Nucleus accumbens (tissue), 56 donors: ENCODE measurements at places on chromosomes 3 and 15.

- DNase-seq, result no peak
Observed at GRCh38 chr3:31449318-31449717, 83.4 kb upstream of the STT3B start.

- DNase-seq, result no peak
Observed at GRCh38 chr3:120410116-120410515, 40.7 kb downstream of the FSTL1 start.

DNA sequence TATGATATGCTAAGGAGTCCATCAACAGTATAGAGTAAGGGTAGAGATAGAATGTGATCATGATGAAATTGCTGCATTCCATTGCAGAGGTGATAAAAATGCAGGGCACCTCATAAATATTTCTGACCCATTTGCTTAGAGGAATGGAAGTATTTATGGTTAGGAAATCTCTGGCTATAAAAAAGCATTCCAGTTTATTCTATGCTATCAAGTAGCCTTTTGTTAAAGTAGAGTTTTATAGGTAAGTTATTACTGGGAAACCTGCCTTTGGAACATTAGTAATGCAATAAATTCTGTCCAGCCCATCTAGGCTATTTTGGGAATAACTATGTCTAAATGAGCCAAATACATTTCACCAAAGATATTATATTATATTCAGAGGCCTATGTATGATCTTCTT is 19.8 kb upstream of the STRIT1 start:
- no peak for DNase-seq

- DNase-seq, result no peak
Observed at GRCh38 chr3:187798126-187798525, 52.9 kb upstream of the BCL6 start.

GRCh38 chr15:39404767-39405181 is 176.1 kb upstream of the THBS1 start:
- no peak for DNase-seq

GRCh38 chr15:80924278-80924677 is 65.3 kb downstream of the MESD start:
- DNase-seq, result no peak

DNA sequence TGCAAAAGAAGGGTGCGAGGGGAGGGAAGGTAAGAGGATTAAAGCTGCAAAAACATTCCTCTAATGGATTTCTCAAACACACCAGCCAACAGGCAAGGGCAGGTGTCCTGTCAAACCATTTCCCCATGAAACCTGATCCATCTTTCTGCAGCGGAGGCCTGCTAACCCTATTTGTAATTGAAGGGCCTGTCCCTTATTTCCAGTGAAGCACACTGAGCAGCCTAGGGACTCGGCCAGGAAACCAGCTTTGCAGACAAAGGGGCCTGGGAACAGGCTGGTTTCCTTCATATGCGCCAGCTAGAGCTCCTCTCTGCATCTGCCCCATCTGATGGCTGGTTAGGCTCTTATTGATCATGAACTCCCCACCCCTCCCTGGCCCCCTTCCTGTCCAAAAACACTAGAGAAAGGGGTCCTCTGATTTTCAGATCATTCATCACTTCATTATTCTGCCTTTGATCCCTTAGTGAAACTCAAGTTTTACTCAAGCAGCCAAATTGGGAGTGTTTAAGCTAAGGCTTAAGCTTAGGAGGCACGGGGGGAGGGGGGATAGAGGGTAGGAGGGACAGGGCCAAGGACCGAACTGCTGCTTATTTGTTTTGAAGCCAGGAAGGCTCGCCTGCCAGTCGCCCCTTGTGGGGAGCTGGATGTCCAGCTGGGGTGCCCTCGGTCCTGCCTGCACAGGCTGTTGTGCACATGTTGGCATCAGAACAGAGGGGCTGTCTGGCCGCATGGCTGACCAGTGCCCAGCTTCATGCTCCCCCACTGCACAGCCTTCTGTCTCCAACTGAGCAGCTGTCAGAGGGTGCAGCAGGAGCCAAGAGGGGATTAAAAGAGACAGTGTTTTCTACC is 53.1 kb downstream of the BOC start:
- no peak for DNase-seq

GRCh38 chr3:74801924-74802323 is 187.5 kb upstream of the CNTN3 start:
- DNase-seq, result no peak

DNA sequence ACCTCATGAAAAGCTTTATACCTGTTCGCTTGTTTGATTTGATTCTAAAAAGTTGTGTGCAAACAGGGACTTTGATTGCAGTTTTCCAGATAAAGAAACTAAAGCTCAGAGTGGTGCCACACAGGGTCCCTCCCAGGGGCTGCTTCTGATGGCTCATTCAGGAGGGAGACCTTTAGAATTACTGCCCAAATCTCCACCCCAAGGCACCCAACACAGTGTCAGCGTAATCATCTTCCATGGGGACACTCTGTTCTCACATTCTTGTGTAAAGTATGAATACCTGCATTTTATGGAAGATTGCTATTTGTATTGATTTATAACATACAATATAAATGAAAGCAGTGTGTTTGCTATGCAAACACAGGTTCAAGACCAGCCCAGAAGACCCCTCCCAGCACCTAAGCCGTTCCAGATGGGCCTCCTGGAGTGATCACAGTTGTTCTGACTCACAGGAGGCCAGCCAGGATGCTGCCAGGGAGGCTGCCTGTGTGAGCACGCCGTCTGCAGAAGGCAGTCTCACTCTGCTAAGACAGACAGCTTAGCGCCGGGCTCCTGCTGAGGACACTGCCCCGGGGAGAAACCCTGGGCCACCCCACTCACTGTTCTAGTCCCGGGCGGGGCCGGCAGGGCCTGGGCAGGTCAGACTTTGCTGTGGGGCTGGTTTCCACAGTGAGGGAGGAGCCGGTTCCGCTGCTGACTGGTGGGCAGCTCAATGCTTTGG is 185.6 kb downstream of the FAM43A start:
- no peak for DNase-seq

DNA sequence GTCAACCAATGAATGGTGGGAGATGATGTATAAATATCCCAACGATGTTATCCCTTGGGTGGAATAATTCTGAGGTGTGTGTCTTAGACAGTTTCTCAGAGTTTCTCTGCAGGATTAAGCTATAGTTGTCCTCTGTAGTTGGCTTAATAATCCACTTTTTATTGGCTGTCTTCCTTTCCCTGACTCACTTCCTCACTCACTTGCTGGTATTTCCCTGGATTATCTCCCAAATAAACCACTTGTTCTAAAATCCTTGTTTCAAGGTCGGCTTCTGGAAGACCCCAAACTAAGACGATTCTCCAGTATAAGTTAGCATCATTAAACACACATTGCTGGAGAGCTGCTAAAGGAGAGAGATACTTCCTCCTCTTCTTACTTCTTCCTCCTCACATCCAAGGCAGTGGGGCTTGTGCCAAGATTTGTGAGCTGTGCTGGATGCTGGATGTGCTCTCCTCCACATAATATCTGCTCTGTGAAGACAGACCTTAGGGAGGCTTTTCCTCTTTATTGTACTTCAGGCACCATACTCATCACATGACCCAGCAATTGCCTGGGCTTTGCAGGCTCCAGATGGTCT is 22.5 kb upstream of the ROPN1 start:
- no peak for DNase-seq

DNA sequence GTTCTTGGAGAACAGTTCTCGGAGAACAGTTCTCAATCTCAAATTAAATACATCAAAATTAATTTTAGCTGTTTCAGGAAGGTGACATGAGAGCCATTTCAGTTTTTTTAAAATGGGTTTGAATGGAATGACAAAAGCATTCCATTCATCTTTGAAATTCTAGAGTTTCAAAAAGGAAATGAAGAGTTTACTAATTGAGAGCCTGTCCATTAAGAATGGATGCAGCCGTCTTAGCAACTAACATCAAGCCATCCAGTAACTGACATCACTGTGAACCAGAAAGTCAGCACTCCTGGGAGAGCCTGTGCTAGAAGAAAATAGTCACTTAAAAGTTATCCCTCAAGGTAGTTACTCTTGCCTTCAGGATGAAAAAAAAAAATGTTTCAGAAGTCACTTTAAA is 47.0 kb upstream of the FSTL1 start:
- no peak for DNase-seq

GRCh38 chr3:188270423-188270972 is 116.5 kb downstream of the LPP start:
- DNase-seq, result no peak

DNA sequence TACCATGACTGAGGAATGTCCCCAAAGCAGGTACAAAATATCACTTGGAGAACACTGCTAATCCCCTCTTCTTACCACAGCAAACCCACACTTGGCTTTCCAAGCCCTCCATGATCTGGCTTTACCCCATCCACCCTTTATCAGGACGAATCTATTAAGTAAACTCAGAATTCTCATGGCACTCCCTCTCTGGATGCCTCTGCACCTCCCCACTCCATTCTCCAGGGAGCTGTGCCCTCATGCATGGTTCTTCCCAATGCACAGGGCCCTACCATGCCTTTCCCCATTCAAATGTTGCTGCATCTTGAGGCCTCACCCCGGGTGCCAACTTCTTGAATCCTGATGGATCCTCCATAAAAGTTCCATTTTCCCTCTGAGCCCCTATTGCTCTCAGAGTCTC is 2.3 kb downstream of the LYZL4 start:
- no peak for DNase-seq
